Osteoblast (primary cell): ENCODE measurements at places on chromosomes 2 and 18. TPM values are rescaled to one million over a fixed set of nuclear protein-coding genes. Genes with fewer than 3 reads are reported as not detected.

Gene CXCR1
- total RNA-seq: not detected in 2 replicates

Gene XPO1
- 160 and 174 TPM in 2 replicates for total RNA-seq

Gene NEUROD1
- total RNA-seq: not detected in 2 replicates

Gene VAMP8
- total RNA-seq: 2.1 and 2.5 TPM in 2 replicates

Gene ABCB11
- total RNA-seq: under 0.01 TPM in 1 of 2 replicates, not detected in the other

Gene SPRED2
- total RNA-seq: 15.3 and 17.4 TPM in 2 replicates

GRCh38 chr2:11566383-11566782 lies 32.5 kb downstream of the GREB1 start:
- no peaks in the 10 kb centered on the region for H3K36me3 ChIP-seq
- H3K4me3 ChIP-seq: no peak overlapping the region

GRCh38 chr18:76387608-76388007 lies 107.4 kb downstream of the ZNF516 start:
- H3K27me3 ChIP-seq: no peaks in the 10 kb centered on the region
- H3K36me3 ChIP-seq: no peaks in the 10 kb centered on the region
- H3K4me1 ChIP-seq: no peaks in the 10 kb centered on the region
- no peak overlapping the region for H3K27ac ChIP-seq

DNA sequence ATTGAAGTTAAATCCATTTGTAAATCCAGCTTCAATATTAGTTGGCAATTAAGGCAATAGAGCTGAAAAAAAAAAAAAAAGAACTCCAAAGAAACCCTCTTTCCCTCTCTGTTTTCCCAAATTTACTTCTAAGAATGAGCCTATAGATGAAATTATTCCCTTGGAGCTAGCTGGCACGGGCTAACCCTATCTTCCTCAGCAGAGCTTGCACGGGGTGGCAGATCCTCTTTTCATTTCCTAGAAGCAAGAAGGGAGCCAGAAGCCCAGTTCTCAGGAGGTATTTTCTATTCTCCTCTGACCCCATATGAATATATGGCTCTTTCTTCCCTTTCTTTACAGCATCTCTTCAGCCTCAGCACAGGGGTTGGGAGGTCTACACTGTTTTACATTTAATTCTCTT lies 426.0 kb downstream of the TGIF1 start:
- H3K4me1 ChIP-seq: no peaks in the 10 kb centered on the region
- H3K4me3 ChIP-seq: no peak overlapping the region
- H3K36me3 ChIP-seq: no peaks in the 10 kb centered on the region
- DNase-seq: no peak

- H3K4me1 ChIP-seq: peaks cover 39% of the 10 kb centered on the region
- no peaks in the 10 kb centered on the region for H3K27me3 ChIP-seq
- H3K36me3 ChIP-seq: no peaks in the 10 kb centered on the region
- DNase-seq: no peak
- H3K4me3 ChIP-seq: no peak overlapping the region
Measured at GRCh38 chr2:174027956-174028355, 62.8 kb upstream of the SP3 start.

DNA sequence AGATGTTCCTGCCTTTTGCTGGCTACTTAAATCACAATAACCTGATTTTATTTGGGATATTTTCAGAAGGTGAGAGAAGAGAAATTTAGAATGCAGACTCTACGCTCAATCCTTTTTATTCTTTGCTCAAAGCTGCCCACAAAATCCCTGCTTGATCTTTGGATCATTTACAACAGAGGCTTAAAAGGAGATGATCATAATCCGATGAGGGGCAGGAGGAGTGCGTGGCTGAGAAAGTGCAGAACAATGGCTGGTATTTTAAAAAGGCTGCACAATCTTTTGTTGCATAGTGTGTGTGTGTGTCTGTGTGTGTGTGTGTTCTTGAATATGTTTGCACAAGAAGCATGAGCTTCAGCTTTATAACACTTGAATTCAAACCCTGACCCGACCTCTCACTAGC lies 256.3 kb upstream of the MYT1L start:
- no peak overlapping the region for H3K27ac ChIP-seq
- no peak overlapping the region for H3K4me3 ChIP-seq
- no peaks in the 10 kb centered on the region for H3K36me3 ChIP-seq
- H3K4me1 ChIP-seq: no peaks in the 10 kb centered on the region
- DNase-seq: no peak

GRCh38 chr2:46023165-46023854 lies 273.9 kb upstream of the EPAS1 start:
- no peaks in the 10 kb centered on the region for H3K27me3 ChIP-seq
- no peaks in the 10 kb centered on the region for H3K36me3 ChIP-seq
- H3K27ac ChIP-seq: no peak overlapping the region
- no peak for DNase-seq
- peaks cover 6% of the 10 kb centered on the region for H3K4me1 ChIP-seq

- H3K27ac ChIP-seq: no peak overlapping the region
- H3K4me1 ChIP-seq: peaks cover 11% of the 10 kb centered on the region
- no peaks in the 10 kb centered on the region for H3K36me3 ChIP-seq
- H3K4me3 ChIP-seq: peak overlapping the region; percentile 74
- H3K27me3 ChIP-seq: peaks cover 10% of the 10 kb centered on the region
Measured at GRCh38 chr18:32469190-32469651, 1.5 kb downstream of the GAREM1 start.

GRCh38 chr2:38462121-38462661 lies 85.1 kb upstream of the ATL2 start:
- H3K27ac ChIP-seq: no peak overlapping the region
- H3K4me3 ChIP-seq: no peak overlapping the region
- H3K36me3 ChIP-seq: no peaks in the 10 kb centered on the region
- DNase-seq: peak; percentile 95

DNA sequence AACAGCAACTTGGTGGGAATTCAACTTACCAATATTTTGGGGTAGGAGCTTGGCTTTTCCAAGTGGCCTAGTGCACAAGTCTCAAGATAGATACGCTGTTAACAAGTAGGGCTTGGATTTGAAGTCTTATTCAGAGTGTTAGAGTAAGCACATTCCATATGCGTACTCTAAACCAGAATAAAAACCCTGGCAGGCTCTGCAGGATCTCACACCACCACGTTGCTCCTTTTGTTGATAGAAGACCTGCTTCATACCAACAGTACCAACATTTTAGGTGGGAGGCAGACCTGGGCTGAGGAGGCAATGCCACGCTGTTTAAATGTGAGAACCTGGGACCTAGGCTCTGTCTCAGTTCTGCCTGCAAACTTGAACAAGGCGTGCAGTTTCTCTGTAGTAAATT lies 214.0 kb downstream of the RNF144A start:
- no peaks in the 10 kb centered on the region for H3K27me3 ChIP-seq
- H3K4me1 ChIP-seq: no peaks in the 10 kb centered on the region
- DNase-seq: no peak
- H3K36me3 ChIP-seq: no peaks in the 10 kb centered on the region
- H3K27ac ChIP-seq: no peak overlapping the region

DNA sequence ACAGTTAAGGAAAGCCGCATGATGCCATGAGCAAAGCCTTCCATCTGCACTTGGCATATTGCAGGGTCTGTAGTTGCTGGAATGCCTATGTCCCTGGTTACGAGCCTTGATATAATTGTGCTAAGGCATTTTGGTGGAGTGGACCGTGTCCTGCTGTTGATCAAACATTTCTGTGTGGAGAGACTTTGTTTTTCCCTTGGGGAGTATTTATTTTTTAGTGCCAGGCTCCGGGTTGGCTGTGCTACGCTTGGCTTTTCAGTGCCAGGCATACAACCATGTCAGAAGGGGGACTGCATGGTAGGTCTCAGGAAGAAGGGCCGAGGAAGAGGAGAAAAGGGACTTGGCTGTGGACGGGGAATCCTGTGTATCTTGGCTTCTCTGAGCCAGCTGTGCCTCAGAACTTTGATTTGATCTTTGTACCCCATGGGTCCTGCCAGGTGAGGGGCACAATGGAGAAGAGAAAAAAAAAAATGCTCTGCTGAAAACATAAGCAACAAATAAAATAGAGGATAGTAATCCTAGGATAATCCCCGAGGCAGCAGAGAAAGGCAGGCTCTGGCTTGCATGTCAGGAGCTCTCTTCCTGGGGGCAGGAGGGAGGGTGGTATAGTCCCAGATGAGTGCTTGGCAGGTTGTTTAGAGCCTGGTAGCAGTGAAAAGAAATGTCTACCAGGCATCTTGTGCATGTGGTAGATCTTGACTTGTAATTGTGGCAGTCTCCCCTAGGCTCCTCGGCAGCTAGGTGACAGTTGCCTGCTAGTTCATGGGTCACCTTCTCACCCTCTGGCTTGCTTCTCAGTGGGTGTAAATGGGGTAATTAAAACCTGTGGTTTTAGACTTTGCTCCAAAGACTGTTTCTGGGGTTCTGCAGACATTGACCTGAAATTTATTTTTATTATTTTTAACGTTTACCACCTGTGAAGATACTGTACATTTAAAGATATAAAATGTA lies 233.0 kb downstream of the NEDD4L start:
- H3K27ac ChIP-seq: no peak overlapping the region
- H3K4me1 ChIP-seq: no peaks in the 10 kb centered on the region
- no peaks in the 10 kb centered on the region for H3K36me3 ChIP-seq
- H3K4me3 ChIP-seq: no peak overlapping the region
- no peaks in the 10 kb centered on the region for H3K27me3 ChIP-seq
- DNase-seq: no peak
